ENCODE measurements at places on chromosomes 7 and 10.

DNA sequence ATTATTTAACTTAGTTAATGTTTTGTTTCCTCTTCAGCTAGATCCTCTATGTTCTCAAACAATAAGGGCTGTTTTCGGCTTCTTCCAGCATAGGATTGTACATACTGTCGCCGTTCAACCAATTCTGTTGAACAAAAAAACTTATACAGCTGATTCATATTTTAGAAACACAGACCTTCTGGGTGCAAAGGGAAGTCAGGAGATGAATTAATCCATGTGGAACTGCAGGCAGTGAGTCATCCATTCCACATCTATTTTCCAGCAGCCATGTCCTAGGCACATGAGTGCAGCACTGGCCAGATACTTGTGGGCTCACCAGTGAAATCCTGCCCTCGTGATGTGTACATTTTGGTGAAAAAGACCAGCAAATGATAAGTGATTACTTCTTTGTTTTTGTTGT is 163.2 kb downstream of the JAZF1 start:
- DNase-seq, result no peak

- DNase-seq, result no peak
Measured at GRCh38 chr10:22491931-22492615, 146.8 kb downstream of the SPAG6 start.

DNA sequence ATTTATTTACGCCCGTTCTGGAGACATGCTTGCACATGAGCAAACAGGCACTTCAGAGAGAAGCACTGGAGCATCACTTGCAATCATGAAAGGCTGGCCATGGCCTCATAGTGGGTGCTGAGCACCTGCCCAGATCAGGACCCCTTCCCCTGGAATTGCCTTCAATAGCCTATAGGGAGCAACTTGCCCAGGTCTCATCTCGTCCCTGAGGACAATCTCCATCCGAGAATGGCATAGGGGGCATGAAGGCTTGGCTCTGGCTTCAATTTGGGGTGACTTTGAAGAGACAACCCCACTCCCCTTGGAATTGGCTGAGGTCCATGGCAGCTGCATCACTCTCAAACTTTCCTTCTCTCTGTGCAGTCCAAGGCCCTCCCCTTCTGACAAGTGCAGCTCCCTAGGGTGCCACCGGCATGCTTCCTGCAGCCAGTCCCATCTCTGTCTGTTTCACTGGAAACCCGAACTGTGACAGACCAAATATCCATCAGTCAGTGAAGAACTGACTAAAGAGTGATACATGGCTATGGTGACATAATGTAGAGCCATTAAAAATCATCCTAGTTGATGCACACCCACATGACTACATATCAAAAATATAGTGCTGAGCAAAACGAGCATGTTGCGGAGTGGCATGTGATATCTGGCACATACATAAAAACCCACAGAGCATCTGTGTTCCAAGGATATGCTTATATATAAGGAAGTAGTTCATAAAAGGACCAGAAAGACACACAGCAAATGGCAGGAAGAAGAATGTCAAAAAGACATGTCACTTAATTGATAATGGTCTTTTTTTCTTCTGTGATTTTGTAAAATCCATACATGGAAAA is 12.4 kb downstream of the GDF2 start:
- no peak for DNase-seq

GRCh38 chr7:49866910-49867309 is 93.5 kb downstream of the VWC2 start:
- no peak for DNase-seq

- DNase-seq, result no peak
Measured at GRCh38 chr10:5551531-5552375, 27.0 kb downstream of the CALML3 start.

GRCh38 chr10:67666416-67667034 is 29.5 kb downstream of the CTNNA3 start:
- DNase-seq, result no peak

DNA sequence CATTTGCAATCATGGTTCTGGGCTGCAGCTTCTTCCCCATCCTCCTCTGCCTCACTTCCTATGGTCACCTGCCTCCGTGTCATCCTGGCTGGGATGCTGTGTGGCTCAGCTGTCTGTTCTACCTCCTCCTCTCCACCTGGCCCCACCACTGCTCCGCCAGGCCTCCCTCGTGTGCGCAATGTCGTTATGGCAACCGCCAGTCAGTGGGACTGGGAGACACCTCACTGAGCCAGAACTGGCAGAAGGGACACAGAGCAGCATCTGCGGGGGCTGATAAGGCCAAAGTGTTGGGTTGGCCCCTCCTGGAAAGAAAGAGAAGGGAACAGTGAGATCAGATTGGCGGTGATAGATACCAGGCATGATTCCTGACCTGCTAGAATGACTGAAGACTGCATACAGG is 527.5 kb downstream of the INHBA start:
- no peak for DNase-seq

- no peak for DNase-seq
Measured at GRCh38 chr7:133618970-133619369, 366.1 kb downstream of the EXOC4 start.

GRCh38 chr7:7433811-7434210 is 101.9 kb downstream of the COL28A1 start:
- DNase-seq, result no peak

DNA sequence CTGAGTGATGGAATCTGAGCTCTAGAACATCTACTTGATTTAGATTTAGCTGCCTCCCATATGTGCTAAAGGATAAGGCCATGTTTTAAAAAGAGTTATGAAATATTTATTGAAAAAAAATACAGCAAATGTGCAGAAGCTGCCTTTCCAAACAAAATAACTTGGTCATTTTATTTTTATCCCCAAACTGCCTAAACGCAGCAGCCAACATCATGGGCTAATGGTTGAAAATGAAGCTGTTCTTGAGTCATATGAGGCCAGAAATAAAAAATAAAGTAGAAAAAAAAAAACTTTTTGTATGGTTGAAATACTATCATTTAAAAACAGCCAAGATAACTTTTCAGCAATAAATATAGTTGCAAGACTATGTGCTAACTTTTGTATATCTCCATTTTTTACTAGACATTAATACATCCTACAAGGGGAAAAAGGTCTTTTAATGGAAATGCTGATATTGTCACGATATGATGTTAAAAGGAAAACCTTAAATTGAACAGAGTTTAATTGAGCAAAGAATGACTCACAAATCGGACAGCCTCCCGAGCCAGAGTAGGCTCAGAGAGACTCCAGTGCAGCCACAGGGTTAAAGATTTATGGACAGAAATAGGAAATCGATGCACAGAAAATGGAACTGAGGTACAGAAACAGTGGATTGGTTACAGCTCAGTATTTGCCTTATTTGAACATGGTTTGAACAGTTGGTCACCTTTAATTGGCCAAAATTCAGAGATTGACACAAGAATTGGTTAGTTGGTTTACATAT is 305.8 kb downstream of the MDFIC start:
- DNase-seq, result no peak

DNA sequence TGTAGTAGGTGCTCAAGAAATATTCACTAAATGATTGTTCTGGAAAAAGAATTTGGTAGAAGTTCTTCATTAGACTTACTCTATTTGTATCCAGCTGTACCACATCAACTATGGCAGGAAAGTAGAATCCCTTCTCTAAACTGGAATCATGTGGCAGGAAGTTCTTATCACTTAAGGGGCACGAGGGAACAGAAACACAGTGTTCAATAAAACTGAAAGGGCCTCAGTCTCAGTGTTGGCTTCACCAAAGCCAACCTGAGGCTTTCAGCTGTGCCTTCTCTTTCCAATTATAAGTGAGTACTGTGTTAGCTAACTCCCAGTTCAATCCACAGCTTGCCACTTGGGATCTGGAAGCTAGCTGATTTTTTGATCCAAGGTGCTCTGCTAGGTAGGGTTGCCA is 257.6 kb upstream of the LRGUK start:
- DNase-seq, result no peak

DNA sequence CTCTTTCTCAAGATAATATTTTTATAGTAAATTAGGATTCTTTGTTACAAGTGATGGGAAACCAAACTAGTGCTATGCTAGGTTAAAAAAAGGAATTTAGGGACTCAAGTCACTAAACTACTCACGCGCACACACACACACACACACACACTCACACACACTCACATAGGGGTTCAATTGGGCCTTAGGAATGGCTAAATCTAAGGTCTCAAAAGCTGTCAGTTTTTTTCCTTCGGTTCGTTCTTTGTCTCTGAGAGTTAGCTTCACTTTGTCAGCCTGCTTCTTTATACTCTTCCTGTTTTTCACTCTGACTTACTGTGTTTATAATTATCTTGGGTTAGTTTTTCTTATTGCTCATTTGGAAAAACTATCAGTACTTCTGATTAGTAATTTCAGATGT is 138.9 kb downstream of the ADK start:
- no peak for DNase-seq

- no peak for DNase-seq
Measured at GRCh38 chr7:22771872-22772228, 44.9 kb downstream of the IL6 start.

DNA sequence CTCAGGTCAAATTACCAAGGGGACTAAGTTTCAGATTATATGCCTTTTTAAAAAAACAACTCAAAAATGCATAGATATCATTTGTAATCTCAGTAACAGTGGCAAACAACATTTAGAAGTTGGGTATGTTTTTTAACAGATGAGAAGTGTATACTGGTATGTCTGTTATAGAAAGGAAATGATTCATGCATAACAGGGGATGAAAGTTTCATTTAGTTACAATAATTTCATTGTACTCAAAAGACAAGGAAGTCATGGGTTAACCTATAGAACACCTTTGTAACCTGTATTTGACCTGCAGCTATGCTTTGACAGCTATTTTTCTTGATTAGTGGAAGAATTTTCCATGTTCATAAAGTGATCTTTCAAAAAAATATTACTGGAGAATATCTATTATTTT is 35.4 kb upstream of the FAM133B start:
- DNase-seq, result no peak

GRCh38 chr10:78579995-78580394 is 488.8 kb upstream of the ZMIZ1 start:
- no peak for DNase-seq

GRCh38 chr10:127776816-127777215 is 39.8 kb downstream of the FOXI2 start:
- DNase-seq, result peak; percentile 51

- no peak for DNase-seq
Measured at GRCh38 chr10:111146025-111146640, 69.3 kb downstream of the ADRA2A start.

- DNase-seq, result no peak
Measured at GRCh38 chr7:122764902-122765301, 62.2 kb upstream of the RNF148 start.

DNA sequence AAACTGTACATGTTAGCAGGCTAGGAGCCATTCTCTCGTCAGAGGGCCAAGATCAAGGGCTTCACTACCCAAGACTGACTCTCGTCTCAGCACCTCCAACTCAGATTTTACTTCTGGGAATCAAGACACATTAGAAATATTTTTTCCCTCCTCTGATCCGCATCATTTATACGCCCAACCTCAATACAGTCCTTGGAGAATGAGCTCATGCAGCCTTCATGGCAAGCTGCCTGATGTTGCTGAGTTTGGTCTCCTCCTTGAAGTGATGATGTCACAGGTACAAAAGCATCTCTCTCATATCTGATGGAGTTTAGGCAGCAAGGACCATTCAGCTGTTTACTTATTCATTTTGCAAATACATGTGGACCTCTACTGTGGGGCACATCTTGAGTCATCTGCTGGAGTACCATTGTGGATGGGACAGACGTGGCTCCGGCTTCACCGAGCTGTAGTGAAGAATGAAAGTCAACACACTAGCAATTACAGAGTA is 114.0 kb downstream of the BMPER start:
- DNase-seq, result no peak

- no peak for DNase-seq
Measured at GRCh38 chr7:1137517-1138167, 22.4 kb downstream of the ZFAND2A start.

DNA sequence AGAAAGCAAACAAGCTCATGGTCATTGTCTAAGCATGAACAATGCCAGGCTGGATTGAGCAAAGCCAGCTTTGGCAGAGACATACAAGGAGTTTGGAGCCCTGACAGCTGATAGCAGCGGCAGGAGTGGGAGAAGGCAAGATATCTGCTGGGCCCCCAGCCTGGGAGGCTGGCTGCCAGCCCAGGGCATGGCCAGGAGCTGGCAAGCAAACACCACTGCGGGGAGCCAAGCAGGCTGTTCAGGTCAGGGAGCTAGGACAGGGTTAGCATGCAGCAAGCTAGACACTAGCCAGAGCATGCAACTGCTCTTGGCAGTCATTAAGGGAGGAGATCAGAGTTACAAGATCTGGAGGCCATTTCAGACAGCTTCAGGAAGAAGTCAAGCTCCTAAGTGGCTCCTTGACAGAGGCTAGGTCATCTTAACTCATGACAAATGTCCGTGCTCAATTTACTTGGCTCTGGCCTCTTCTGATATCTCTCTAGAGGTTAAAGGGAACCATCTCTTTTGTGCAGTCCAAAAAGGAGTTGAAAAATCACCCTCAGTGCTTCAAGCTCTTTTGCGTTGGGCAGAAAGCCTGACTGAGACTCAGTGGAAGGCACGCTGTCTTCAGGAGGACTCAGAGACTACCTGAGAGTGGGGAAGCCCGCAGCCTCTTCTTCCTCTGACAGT is 436.8 kb upstream of the C7orf33 start:
- no peak for DNase-seq

DNA sequence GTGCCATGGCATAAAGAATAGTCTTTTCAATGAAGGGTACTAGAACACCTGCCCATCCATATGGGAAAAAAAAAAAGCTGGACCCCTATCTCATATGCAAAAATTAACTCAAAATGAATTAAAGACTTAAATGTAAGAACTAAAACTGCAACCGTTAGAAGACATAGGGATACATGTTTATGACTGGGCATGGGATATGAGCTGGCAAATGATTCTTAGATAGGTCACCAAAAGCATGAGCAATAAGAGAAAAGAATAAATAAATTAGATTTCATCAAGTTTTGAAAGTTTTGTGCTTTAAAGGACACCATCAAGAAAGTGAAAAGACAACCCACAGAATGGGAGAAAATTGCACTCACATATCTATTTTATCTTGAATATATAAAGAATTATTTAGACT is 222.0 kb downstream of the ADK start:
- no peak for DNase-seq

- no peak for DNase-seq
Measured at GRCh38 chr10:68870545-68871104, 30.5 kb upstream of the DDX50 start.

All from T-helper 1 cell (primary cell).